ENCODE measurements at places on chromosomes 7 and 10.

GRCh38 chr10:122649903-122650302 is 49.7 kb downstream of the C10orf120 start:
- DNase-seq, result no peak

DNA sequence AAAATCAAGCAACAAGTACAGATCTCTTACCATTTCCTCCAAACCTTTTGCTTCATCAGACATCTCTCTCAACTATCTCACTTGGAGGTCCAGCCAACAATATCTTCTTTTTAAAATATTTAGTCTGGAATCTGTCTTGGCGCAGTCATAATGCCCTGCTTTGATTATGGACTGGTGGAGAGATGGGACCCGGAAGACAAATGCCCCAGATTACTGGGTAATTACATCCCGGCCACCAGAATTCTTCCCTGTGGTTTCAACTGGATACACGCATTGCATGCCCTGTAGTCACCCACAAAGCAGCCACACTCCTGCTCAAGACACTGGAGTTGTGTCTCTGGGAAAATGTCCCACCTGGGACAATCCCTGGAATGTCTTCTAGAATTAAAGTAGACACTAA is 65.5 kb downstream of the BPGM start:
- no peak for DNase-seq

GRCh38 chr7:14739841-14740185 is 162.7 kb downstream of the DGKB start:
- no peak for DNase-seq

- DNase-seq, result no peak
These were observed 117.9 kb downstream of the CXCL12 start for GRCh38 chr10:44267007-44267406.

- DNase-seq, result no peak
These were observed 1.1 kb downstream of the HOXA2 start for GRCh38 chr7:27101171-27101956.

DNA sequence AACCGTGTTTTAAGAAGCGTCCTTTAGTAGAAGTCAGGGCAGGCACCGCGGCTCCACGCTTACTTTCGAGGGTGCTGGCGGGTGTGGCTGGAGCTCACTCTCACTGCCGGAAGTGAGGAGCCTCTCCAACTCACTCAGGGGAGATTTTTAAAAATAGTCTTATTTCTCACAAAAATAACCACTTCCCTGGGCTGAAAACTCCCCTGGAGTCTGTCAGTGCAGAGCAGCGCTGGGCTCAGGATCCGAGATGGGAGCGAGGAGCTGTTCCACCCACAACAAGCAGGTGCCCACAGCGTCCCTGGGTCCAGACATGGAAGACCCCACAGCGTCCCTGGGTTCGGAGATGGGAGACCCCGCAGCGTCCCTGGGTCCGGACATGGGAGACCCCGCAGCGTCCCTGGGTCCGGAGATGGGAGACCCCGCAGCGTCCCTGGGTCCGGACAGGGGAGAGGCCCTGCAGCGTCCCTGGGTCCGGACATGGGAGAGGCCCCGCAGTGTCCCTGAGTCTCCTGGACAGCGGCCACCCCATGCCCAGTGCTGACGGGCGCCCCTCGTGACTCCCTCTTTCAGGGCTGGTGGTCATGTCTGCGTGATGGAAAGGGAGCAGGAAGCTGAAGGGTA is 51.2 kb downstream of the VIPR2 start:
- DNase-seq, result no peak

DNA sequence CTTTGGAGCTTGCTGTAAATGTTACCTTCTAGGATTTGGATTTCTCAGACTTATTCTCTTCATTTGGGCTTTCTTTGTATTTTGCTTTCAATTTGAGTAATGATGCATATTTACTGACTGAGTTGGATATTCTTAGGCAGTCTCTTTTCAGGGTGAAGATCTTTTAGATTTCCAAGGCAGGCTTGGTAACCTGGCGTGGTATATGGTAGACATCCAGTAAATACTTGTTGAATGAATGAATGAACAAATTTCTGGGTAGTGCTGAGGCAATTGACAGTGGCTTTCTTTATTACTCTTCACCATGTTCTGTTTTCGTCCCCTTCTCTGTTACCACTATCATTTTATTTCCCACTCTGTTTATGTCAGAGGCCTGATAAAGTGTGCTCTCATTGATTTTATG is 27.1 kb downstream of the BBS9 start:
- DNase-seq, result no peak

DNA sequence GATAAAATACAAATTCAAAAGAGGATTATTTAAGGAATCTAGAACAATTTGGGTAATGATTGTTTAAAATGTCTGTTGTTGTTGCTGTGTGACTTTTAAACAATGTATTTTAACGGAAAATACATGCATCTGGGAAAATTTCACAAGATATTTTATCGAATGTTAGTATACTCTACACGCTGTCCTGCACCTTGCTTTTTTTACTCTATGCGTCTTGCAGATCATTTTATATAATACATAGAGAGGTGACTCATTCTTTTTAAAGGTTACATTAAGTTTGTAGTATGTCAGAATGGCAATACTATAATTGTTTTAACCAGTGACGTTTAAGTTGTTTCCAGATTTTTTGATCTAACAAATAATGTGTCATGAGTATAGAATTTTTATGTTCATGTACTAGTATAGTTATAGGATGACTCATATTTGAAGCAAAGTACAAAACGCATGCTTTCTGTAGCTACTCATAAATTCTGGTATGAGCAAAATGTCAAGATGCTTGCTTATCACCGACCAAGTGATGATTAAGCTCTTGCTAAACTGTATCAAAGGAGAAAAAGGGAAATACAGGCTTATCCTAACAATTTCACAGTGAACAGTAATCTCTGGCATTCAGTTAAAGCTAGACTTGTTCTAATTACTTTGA is 4.9 kb downstream of the DKK1 start:
- no peak for DNase-seq

- DNase-seq, result no peak
These were observed 81.4 kb upstream of the ADAM12 start for GRCh38 chr10:126469692-126470091.

- DNase-seq, result no peak
These were observed 107.9 kb downstream of the PROSER2 start for GRCh38 chr10:11931038-11931437.

DNA sequence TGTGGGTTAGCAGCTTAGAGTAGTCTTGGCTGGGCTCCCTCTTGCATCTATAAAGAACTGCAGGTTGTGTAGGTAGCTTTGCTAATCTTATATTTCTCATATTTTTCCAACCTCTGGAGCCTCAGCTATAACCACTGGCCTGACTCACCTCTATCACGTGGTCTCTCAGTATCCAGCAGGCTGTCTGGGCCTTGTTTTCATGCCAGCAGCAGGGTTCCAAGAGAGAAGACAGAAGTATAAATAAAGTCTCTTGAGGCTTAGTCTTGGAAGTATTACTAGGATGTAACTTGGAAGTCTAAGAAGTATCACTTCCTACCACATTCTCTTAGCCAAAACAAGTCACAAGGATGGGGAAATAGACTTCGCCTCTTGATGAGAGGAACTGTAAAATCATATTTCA is 73.3 kb downstream of the WIPF3 start:
- DNase-seq, result no peak

- no peak for DNase-seq
These were observed 544.9 kb upstream of the MGMT start for GRCh38 chr10:128922172-128922571.

- DNase-seq, result no peak
These were observed 11.3 kb upstream of the AKR1C2 start for GRCh38 chr10:5014936-5015335.

DNA sequence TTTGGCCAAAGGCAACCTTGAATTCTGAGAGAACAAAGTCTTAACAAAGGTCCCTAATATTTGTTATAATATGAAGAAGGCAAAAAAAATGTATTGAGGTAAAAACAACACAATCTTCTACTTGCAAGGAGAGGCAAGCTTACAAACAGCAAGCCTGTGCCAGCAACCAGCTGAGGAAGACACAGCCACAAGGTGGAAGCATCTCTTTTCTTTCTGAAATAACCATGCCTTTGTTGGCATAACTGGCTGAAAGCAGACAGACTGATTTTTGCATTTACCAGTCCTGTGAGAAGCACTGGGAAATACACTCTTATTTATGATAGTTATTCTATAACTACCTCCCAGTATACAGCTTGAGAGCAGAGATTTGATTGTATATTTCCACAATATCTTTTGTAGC is 292.0 kb downstream of the PHTF2 start:
- DNase-seq, result peak; percentile 28

DNA sequence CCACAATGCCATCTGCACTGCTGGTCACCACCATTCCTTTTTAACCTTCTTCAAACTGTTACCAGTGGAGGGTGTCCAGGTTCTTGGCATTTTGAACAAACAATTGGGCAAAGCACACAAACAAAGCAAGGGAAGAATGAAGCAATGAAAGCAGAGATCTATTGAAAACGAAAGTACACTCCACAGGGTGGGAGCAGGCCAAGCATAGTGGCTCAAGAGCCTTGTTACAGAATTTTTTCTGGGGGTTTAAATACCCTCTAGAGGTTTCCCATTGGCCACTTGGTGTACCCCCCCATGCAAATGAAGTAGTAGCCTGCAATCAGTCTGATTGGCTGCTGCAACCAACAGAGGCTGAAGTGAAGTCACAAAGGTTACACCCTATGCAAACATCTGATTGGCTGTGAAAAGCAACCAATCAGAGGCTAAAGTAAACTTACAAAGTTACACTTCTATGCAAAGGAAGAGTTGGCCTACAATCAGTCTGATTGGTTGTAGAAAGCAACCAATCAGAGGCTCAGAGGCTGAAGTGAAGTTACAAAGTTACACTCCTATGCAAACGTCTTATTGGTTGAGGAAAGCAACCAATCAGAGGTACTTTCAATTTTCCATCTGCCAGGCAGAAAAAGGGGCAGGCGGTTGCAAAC is 103.2 kb upstream of the WAC start:
- DNase-seq, result no peak

DNA sequence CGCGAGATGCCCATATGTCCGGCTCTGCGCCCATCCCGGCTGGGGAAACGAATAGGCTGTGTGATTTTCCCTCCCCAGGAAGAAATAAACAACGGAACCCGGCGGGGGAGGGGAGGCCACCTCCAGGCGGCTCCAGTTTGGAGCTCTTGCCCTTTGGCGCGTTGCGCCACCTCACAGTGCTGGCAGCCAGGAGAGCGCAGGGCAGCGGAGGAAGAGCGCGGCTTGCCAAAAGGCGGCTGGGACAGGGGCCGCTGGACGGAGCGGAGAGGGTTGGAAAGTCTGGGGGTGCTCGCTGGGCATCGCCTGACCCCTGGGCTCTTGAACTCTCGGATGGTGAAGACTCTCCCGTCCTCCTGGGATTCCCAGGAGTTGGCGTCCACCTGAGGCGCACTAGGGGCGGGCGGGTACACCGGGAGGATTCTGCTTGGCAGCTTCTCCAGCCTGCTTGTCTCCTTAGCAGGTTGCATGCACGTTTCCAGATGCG is 5.3 kb upstream of the NEUROG3 start:
- no peak for DNase-seq

- no peak for DNase-seq
These were observed 57.2 kb upstream of the ECHDC3 start for GRCh38 chr10:11684717-11685645.

- no peak for DNase-seq
These were observed 96.7 kb downstream of the KIF20B start for GRCh38 chr10:89798092-89798491.

- DNase-seq, result no peak
These were observed 32.5 kb downstream of the ZNF438 start for GRCh38 chr10:30999070-30999712.

GRCh38 chr7:30545791-30546555 is 41.3 kb upstream of the GGCT start:
- DNase-seq, result no peak

DNA sequence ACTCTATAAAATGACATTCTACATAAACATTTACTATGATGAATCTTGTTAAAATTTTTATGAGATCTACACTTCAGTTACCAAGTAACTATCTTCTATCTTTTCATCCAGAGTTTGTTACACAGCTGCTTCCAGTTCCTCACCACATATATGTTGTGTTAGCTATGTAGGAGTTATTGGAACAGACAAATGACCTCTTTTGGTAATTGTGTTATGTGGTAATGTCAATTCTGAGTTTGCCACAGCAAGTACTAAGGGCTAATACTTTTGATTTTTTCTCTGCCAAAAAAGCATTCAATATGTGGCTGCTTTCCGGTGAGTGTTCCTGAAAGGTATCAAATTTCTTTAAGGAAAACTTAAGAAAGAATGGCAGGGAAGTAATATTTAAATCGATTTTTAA is 573.9 kb upstream of the PCDH15 start:
- no peak for DNase-seq

DNA sequence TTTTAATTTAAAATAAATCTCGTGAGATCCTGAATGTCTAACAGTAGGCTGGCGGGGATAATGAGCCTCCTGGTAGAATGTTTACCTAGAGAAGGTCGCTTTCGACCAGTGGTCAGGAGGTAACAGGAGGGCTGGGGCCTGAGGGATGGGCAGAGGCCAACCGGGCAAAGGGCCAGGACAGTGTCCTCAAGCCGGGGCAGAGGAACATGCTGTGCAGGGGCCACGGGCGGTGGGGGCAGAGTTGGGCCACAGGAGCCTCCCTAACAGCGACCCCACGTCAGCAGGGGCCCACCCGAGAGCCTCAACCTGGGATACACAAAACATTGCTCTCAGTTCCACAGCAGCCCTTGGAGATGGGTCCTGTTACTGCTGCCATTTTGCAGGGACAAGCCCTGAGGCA is 14.5 kb downstream of the CFAP46 start:
- DNase-seq, result no peak

DNA sequence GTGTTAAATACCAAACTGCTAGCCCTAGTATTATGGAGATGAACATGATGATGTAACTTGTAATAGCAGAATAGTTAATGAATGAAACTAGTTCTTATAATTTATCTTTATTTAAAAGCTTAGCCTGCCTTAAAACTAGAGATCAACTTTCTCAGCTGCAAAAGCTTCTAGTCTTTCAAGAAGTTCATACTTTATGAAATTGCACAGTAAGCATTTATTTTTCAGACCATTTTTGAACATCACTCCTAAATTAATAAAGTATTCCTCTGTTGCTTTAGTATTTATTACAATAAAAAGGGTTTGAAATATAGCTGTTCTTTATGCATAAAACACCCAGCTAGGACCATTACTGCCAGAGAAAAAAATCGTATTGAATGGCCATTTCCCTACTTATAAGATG is 33.2 kb downstream of the SIRT1 start:
- no peak for DNase-seq

DNA sequence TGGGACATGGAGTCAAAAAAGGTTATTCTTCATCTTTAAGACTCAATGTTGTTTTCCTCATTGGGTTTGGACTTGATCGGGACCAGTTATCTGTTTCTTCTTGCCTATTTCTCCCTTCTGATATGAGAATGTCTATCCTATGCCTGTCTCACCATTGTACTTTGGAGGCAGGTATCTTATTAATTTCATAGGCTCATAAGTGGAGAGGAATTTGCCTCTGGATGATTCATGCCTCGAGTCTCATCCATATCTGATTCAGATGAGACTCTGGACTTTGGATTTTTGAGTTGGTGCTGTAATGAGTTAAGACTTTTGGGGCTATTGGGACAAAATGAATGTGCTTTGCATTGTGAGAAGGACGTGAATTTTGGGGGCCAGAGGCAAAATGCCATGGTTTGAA is 36.2 kb upstream of the CCDC7 start:
- DNase-seq, result no peak
